ENCODE measurements at places on chromosomes 5 and 9. TPM values are rescaled to one million over a fixed set of nuclear protein-coding genes. Genes with fewer than 3 reads are reported as not detected.

DNA sequence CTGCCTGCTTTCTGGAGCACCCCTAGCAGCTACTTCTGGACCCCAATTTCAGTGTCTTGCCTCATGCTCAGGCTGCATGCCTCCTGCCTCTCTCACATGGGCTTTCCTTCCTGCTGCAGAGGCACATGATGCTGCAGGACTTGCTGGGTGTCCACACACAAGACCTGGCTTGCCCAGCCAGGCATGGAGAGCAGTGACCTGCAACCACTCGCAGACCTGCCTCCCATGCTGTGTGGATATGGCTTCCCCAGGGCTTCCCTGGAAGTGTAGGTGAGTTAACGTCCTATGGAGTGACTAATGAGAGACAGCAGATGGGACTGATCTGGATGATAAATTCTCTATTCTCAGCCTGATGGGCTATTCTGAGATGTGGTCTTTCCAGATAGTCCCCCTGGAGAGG lies 53.2 kb upstream of the SMIM32 start:
- H3K36me3 ChIP-seq: no peaks in the 10 kb centered on the region
- peaks cover 54% of the 10 kb centered on the region for H3K27me3 ChIP-seq
- no peaks in the 10 kb centered on the region for H3K4me1 ChIP-seq
- DNase-seq: no peak
- H3K27ac ChIP-seq: no peak overlapping the region
- no peak overlapping the region for H3K4me3 ChIP-seq

GRCh38 chr9:97697837-97698236 lies 697 bp upstream of the XPA start:
- DNase-seq: no peak
- H3K27ac ChIP-seq: no peak overlapping the region
- no peaks in the 10 kb centered on the region for H3K27me3 ChIP-seq
- H3K36me3 ChIP-seq: no peaks in the 10 kb centered on the region
- peaks cover 15% of the 10 kb centered on the region for H3K4me1 ChIP-seq

Gene SPATA31E1
- not detected for total RNA-seq

DNA sequence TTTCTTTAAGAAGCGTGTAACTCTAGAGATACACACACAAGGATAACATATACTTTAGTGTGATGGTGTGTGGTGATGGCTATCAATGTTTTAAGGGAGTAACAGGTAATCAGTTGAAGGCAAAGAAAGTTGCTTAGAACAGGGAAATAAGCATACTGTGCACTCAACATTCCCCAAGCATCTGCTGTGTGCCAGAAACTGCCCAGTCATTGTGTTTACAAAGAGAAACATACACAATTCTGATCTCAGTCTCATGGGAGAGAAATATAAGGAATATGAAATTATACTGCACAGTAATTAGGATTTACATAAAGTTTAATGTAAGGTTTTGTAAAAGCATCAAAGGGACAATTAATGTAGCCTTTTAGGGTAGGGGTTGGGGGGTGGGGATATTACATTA lies 224.1 kb upstream of the TYRP1 start:
- H3K27me3 ChIP-seq: no peaks in the 10 kb centered on the region
- H3K27ac ChIP-seq: no peak overlapping the region
- H3K4me1 ChIP-seq: no peaks in the 10 kb centered on the region
- H3K4me3 ChIP-seq: no peak overlapping the region
- no peak for DNase-seq
- H3K36me3 ChIP-seq: no peaks in the 10 kb centered on the region

- peaks cover 3% of the 10 kb centered on the region for H3K4me1 ChIP-seq
- H3K27ac ChIP-seq: no peak overlapping the region
- peak; percentile 40 for DNase-seq
Measured at GRCh38 chr5:78677777-78678668, 29.5 kb upstream of the LHFPL2 start.

- no peak overlapping the region for H3K4me3 ChIP-seq
- DNase-seq: no peak
- H3K36me3 ChIP-seq: peaks cover 30% of the 10 kb centered on the region
- peaks cover 12% of the 10 kb centered on the region for H3K4me1 ChIP-seq
- no peaks in the 10 kb centered on the region for H3K27me3 ChIP-seq
Measured at GRCh38 chr9:123063177-123063598, 29.7 kb downstream of the GPR21 start.

DNA sequence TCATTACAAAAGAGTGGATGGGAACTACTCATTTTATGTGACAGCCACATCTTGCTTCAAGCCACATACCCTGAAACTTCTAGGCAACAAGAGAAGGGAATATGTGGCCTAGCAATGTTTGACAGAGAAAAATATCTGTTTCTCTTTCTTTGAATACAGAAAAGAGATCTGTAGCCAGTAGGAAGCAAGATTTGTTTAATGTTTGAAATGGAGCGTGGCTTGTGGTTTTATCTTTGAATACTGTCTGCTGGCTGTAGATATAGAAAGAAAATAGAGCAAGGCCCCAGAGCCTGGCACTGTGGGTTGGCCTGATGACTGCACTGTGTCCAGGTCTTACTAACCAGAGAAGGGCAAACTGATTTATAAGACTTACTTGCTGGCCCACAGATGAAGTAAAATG lies 133.8 kb downstream of the ARHGEF28 start:
- no peak overlapping the region for H3K27ac ChIP-seq
- H3K36me3 ChIP-seq: no peaks in the 10 kb centered on the region
- no peaks in the 10 kb centered on the region for H3K4me1 ChIP-seq
- H3K27me3 ChIP-seq: no peaks in the 10 kb centered on the region
- DNase-seq: no peak

DNA sequence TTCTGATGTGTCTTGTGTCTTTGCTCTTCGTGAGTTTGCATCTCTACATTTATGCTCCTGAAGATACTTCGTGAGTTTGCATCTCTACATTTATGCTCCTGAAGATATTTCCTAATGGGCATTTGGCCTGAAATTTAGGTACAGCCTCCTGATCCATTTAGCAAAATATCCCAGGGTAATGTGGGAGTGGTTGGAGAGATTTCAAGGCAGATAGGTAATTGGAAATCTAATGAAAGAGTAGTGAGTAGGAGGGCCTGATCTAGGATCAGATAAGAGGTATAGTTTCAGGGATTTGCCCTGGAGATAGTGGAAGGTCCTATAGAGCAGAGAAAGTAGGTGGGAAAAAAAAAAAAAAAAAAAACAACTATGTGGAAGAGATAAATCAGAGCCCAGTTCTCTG lies 14.6 kb upstream of the SNX2 start:
- DNase-seq: no peak
- H3K36me3 ChIP-seq: no peaks in the 10 kb centered on the region
- H3K4me1 ChIP-seq: peaks cover 3% of the 10 kb centered on the region
- H3K27me3 ChIP-seq: no peaks in the 10 kb centered on the region
- H3K27ac ChIP-seq: no peak overlapping the region

Gene ZNF608
- total RNA-seq: 2.4 TPM

- no peaks in the 10 kb centered on the region for H3K27me3 ChIP-seq
- no peak overlapping the region for H3K4me3 ChIP-seq
- H3K4me1 ChIP-seq: peaks cover 11% of the 10 kb centered on the region
- no peak for DNase-seq
- H3K27ac ChIP-seq: no peak overlapping the region
Measured at GRCh38 chr9:112179816-112180215, 4.7 kb upstream of the SUSD1 start.
